Adrenal gland (tissue), 19 donors: ENCODE measurements at places on chromosomes 6 and 20.

DNA sequence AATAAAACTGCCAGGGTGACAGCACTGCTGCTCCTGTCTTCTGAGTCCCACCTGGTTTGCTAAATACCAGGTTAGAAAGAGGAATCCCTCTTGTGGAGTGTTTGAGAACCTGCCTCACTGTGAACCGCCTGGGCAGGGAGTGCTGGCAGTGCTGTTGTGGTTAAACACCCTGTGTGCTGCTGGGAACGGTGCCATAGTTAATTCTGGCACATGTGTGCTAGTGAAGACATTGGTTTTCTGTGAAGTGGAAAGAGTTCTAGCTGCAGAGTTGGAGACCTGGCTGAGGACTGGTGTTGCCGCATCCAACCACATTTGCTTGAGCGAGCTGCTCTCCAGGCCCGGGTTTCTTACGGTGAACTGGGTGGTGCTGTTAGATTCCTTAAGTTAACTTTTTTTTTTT is 72.7 kb downstream of the IGF2R start:
- DNase-seq = no peak
- H3K4me1 ChIP-seq = peaks cover 24% of the 10 kb centered on the region
- peaks cover 52% of the 10 kb centered on the region for H3K36me3 ChIP-seq
- H3K27ac ChIP-seq = no peak overlapping the region
- H3K4me3 ChIP-seq = no peak overlapping the region

DNA sequence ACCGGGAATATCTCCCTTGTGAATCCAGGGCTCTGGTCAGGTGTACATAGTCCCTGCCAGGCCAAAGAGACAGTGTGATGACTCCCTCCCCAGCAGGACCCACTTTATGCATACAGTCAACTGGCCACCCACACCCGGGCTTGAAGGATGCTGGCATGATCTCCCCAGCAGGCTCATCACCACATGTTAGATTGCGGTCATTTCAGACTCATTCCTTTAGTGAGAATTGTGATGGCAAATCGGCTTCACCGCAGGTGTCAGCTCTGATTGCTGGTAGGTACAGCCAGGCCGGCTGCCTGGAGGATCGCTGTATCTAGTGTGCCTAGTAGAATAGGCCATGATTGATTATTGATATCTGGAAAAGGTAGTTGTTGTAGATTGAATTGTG is 24.5 kb downstream of the CD83 start:
- no peak for DNase-seq
- H3K4me3 ChIP-seq = no peak overlapping the region
- H3K27ac ChIP-seq = no peak overlapping the region
- no peaks in the 10 kb centered on the region for H3K4me1 ChIP-seq

DNA sequence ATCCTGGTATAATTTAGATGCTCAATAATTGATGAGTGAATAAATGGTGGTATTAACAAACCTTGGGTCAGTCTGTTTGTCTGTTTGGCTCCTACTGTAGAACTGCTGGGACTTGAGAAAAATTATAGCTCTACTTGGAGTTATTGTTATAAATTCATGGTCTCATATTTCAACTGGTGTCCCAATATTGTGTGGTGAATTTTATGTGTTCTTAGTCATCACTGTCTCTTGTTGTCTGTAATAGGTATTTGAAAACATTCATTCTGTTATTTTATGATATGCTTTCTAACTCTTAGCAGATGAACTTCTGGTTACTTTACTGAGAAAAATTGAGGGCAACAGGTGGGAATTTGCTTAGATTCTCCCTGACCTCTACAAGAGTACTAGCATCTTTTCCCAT is 221.4 kb downstream of the CDKAL1 start:
- no peak overlapping the region for H3K4me3 ChIP-seq
- H3K27me3 ChIP-seq = no peaks in the 10 kb centered on the region
- H3K4me1 ChIP-seq = no peaks in the 10 kb centered on the region
- H3K27ac ChIP-seq = no peak overlapping the region

- no peaks in the 10 kb centered on the region for H3K4me1 ChIP-seq
- H3K4me3 ChIP-seq = no peak overlapping the region
- H3K36me3 ChIP-seq = no peaks in the 10 kb centered on the region
- no peaks in the 10 kb centered on the region for H3K27me3 ChIP-seq
- no peak for DNase-seq
- no peak overlapping the region for H3K27ac ChIP-seq
These were observed 18.8 kb downstream of the PLCB4 start for GRCh38 chr20:9087531-9088217.
